ENCODE measurements at places on chromosomes 5 and 9. TPM values are rescaled to one million over a fixed set of nuclear protein-coding genes. Genes with fewer than 3 reads are reported as not detected.

The CTSV gene
- 3.1 TPM for total RNA-seq

DNA sequence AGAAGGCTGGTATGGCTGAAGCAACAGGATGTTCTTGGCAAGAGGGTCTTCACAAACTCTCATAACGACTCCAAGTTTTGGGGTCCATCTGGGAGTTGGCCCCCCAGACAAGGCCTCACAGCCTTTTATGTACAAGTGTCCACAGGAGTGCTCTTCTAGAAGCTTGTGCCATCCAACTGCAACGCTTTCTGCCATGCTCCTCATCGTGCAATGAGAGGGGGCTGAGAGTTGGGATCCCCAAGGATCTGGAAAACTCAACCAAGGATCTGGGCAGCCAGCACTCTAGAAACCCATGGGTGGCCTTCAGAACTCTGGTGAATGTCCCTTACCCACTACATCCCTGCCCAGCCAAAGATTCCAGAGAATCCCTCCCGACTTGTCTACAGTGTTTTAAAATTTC, 8.5 kb upstream of the AMBP start:
- no peak for DNase-seq

DNA sequence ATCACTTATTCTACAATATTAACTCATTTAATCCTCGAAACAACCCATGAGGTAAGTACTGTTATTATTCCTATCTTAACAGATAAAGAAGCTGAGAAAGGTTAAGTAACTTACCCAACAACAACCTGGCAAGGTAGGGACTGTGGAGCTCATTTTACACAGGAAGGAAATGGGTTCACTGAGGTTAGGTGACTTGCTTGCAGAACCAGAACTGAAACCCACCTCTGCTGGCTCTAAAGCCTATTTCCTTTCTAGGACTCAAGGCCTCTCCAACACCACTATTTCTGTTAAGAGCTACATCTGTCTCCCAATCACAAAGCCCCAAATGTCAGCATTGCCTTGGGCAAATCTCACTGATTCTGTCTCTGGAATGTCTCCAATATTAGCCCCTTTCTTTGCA, 38.9 kb upstream of the IFNK start:
- no peak for DNase-seq

- DNase-seq = no peak
Measured at GRCh38 chr9:129036923-129037766, 719 bp downstream of the MIGA2 start.

DNA sequence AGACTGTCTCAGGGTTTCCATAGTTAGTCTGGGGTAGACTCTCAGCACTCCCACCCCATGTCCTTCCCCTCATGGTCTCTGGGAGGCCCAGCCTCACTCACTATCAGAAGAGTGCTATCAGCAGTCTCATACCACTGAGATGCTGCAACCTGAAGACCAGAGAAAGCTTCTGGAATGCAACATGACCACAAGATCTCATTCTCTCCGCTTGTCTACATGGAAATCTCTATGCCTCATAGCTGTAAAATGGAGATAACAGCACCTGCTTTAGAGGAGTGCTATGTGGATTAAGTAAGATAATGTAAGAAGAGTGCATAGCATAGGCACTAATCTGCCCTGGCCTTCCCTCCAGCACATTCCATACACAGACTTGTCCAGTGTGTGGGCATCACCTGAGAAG, 47.0 kb upstream of the ZNF169 start:
- no peak for DNase-seq

The TRIM36 gene
- 5.0 TPM for total RNA-seq

The IL5 gene
- total RNA-seq = not detected

DNA sequence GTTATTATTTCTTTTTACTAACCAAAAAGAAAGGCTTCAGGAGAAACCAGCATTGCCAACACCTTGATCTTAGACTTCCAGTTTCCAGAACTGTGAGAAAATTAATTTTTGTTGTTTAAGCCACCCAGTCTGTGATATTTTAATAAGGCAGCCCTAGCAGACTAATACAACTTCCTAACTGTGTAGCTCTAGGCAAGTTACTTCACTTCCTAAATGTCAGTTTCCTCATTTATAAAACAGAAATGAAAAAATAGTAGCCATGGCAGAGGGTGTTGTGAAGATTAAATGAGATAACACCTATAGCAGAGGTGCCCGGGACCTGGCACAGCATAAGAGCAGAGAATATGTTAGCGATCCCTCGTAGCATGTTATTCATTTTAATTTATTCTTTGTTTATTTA, 66.6 kb upstream of the HAND1 start:
- DNase-seq = no peak

GRCh38 chr9:7223981-7224380, 466.2 kb downstream of the KDM4C start:
- peak; percentile 45 for DNase-seq

DNA sequence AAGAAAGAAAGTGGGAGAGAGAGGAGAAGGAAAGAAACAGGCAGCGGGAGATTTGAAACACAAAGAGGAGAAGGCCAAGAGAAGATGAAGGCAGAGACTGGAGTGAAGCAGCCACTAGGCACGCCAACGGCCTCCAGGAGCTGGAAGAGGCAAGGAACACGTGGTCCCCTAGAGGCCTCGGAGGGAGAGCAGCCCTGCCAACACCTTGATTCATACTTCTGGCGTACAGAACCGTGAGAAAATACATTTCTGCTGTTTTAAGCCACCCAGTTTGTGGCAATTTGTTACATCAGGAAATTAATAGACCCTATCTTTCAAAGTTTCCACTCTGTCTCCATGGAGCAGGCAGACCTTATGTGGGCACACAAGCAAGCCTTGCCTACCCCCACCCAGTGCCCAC, 133.4 kb downstream of the ACTL7B start:
- no peak for DNase-seq

Measured in kidney epithelial cell (primary cell).